Fibroblast of skin of abdomen (primary cell): ENCODE measurements at places on chromosomes 7 and 10.

- no peak for DNase-seq
These were observed 33.0 kb downstream of the STAM start for GRCh38 chr10:17676919-17677318.

DNA sequence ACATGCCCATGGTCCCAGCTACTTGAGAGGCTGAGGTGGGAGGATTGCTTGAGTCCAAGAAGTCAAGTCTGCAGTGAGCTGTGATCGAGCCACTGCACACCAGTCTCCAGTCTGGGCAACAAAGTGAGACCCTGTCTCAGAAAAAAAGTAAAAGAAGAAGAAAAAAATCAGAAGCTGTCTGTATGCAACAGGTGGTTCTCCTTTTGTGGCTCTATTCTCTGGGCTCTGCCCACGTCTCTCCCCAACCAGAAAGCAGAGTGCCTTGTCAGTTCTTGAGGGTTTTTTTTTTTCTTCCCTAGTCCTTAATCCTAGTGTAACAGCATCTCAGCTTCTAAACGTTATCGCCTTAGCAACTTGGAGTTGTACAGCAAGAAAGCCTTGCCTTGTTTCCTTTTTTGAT is 89.5 kb downstream of the PRKCQ start:
- DNase-seq = no peak

DNA sequence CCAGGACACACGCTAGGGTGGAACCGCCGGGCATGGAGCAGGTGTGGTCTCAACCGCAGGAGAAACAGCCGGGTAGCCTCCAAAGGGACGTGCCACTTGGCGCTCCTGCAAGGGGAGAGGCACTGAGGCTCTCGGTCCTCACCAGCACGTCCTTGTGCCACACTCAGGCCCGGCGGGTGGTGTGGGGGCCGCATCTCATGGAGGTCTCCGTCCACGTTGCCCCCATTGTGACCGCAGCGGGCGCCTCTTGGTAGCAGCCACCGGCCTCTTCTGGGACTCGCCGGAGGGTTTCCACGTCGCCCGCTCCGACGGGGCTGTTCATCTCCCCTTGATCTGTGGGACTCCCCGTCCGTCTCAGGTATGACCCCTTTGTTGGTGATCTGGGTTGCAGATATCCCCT is 49.2 kb upstream of the ELFN1 start:
- no peak for DNase-seq

DNA sequence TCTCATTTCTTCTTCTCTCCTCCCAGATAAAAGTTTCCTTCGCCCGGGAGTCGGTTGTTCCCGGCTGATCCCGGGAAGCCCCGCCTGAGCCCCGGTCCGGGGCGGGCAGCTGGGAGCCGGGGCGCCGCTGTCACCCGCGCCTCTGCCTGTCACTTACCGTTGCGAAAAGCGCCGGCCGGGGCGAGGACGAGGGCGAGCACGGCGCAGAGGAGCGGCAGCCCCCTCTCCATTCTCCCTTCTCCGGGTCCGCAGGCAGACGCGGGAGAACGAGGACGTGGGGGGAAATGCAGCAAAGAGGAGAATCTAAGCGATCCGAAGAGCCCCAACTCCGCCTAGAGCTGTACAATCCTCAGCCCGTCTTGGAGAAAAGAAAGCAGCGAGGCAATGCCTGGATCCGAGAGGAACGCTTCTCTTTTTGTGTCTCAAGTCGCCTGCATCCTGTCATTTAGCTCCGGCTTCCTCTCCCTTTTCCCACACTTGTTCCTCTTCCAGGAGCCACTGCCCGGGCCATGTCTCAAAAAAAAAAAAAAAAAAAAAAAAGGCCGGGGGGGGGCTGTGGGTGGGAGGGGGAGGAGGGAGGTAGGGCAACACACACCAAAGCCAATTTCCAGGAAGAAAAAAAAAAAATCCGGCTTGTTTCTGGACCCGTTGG is at the start of gene NRP1:
TSS of gene NRP1 (minus strand) at position 515 of the 652 bp plus-strand sequence. CDS start at position 230, 285 bp downstream.
- DNase-seq = no peak

- no peak for DNase-seq
These were observed 37.4 kb downstream of the GRB10 start for GRCh38 chr7:50745336-50745735.

GRCh38 chr10:74855027-74855426 is 28.6 kb downstream of the KAT6B start:
- no peak for DNase-seq

- no peak for DNase-seq
These were observed 4.6 kb downstream of the CRYGN start for GRCh38 chr7:151435103-151435916.

GRCh38 chr7:134691546-134692343 is 45.1 kb downstream of the BPGM start:
- DNase-seq = peak; percentile 71

- no peak for DNase-seq
These were observed 577.0 kb upstream of the DPP6 start for GRCh38 chr7:153475239-153475638.

DNA sequence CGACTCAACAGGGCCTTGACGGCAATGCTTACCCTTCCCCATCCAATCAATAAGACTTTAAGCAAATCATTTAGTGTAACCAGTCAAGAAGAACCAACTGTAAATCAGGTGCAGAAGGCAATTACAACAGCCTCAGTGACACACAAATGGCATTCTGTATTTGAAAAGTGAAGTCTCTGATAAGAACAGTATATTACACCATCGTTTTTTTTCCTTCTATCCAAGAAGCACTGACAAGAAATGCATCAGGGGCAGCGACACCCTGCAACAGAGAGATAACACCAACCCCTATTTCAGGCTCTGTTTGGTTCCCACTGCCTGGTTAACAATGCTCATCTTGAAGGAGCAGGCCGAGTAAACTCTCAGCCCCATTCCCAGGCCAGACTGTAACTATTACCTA is 204.0 kb upstream of the AOAH start:
- DNase-seq = no peak

- DNase-seq = no peak
These were observed 119.2 kb downstream of the KCNMA1 start for GRCh38 chr10:77518241-77518909.

DNA sequence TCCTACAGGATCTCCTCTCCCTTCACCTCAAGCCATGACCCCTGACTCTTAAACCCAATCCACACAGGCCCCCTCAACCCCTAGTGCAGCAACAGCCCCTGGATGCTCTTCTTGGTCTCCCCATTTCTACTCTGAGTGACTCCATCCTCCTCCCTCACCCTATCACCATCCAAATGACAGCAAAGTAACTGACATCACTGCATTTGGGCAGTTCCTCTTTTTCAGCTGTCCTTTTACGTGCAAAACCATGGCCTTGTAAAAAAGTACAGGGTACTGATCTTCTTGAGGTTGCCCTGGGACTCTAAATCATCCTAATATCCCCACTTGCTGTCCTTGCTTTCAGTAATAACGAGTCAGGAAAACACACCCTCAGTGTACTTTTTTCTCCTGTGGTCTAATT is 454.9 kb downstream of the ADRA2A start:
- DNase-seq = no peak

DNA sequence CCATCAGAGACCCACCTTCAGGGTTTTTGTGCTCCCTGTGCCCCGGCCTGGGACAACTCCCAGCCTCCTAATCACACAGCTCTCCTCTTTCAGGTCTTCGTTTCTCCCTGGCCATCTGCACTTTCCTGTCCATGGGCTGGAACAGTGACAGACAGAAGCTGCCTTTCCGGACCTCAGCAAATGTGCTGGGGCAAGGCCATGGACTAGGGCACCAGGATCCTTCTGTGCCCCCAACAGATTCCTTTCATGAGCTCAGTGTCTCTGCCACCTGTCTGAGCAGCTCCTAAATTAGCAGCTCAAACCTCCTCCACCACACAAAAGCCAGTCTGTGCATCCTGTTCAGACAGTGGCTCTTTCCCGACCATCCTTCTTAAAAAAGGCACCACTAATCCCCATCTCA is 41.9 kb upstream of the FRMD4A start:
- no peak for DNase-seq

DNA sequence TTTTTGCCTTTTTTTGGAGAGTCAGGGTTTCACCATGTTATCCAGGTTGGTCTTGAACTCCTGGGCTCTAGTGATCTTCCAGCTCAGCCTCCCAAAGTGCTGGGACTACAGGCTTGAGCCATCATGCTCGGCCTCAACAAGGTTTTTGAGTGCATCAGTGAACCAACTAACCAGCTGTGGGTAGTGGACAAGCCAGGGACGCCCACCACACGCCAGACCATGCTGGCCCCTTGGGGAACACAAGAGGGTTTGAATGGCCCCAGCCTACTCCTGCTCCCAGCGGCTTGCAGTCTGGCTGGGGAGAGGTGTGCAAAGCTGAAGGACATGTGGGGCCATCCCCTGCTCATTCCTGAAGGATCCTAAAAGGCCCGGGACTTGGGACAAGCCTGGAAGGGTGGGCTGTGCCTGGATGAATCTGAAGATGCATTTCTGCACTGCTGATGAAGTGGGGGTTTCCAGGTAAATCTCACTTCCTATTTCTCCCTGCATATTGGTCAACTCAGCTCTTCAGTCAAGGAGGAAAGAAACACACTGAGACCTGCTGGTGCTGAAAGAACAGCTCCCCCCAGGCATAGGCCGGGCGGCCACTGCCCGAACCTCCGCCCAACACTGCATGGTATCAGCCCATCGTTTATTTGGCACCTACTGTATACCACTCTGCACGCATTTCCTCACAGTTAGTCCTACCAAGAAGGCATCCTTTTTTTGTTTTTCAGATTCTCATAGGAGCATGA is 6.9 kb downstream of the MMD2 start:
- peak; percentile 6 for DNase-seq

DNA sequence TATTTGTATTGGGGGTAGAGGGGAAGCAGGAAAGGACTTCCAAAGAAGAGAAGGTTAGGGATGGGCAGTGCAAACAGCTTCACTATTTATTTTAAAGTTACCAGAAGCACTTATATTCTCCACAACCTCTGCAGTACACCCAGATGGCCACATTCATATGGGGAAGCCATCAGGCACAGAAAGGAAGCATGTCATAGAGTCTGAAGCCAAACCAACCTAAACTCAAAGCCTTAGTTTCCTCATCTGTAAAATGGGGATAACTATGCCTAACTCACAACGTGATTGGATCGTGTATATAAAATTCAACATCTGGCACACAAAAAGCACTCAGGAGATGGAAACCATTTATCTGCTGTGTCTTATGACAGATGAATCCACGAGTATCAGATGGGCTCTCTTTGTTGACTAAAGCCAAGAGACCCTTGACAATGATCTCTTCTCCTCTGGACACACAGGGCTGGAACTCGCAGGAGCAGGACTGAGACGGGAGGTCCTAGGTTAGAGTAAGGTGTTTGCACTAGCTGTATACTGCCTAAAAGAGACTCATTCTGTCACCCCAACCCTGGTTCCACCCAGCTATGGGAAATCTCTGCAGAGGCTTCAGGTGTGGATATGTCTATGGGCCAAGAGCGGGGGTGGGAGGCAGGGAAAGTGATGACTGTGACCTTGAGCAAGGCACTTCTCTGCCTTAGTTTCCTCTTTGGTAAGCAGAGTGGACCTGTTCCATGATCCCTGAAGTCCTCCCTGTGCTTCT is 1.8 kb downstream of the KIAA1549 start:
- peak; percentile 6 for DNase-seq

DNA sequence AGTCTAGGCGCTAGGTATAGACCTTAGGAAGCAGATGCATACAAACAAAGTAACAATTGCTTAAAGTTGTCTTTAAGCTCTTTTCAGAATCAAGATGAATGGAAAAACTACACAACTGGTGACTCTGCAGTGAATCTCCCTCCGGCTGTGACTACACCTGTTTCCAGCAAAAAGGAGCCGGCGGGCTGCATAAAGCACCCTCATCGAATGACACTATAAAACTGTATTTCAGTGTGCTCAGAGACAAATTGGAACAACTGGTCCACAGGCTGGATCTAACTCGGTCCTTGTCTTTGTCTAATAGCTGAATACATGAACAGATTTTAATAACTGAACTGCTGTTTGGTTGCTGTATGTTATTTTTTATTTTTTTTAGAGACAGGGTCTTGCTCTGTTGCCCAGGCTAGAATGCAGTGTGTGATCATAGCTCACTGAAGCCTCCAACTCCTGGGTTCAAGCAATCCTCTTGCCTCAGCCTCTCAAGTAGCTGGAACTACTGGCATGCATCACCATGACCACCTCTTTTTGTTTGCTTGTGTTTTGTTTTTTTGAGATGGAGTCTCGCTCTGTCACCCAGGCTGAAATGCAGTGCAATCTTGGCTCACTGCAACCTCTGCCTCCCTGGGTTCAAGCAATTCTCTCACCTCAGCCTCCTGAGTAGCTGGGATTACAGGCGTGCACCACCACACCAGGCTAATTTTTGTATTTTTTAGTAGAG is 64.2 kb upstream of the SVIL start:
- DNase-seq = no peak

- DNase-seq = peak; percentile 67
These were observed 86.1 kb upstream of the NPY start for GRCh38 chr7:24197852-24198251.

DNA sequence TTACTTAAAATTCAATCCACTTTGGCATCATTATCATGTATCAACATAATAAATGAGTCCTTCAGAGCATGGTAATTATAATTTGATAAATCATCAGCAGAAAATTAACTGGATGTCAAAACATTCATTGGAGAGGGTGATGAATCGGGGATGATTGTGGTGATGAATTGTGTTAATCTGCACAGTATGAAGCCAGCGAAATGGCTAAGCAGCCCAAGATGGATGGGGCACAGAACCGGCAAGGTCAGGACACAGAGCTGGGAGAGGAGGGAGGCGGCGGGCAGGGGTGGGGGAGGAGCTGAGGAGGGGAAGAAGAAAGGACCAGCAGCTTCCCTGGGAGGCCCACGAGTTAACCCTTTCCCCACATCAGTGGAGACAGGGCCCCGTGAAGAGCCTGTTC is 536.1 kb downstream of the LRMDA start:
- DNase-seq = no peak

- DNase-seq = no peak
These were observed 107.4 kb downstream of the FAM204A start for GRCh38 chr10:118234683-118235082.

- DNase-seq = peak; percentile 0
These were observed 174.2 kb upstream of the STEAP4 start for GRCh38 chr7:88480896-88481295.

- no peak for DNase-seq
These were observed 41.8 kb downstream of the TMEM168 start for GRCh38 chr7:112748381-112748780.

DNA sequence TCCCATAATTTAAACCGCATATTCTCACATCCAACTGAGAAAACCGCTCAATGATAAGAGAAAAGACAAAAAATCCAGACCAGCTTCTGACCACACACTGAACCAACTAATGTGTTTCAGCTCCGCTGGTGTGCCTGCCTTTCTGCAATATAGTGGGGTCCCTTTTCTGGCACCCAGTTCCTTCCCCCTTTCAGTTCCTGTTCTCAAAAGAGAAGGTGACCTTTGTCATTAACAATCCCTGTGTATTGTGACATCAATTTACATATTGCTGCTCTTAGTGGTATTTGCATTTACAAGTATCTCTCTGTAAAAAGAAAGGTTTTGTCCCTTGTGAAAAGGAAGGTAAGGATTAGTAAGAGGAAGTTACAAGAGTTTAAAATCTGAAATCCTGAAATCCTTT is 1.4 kb downstream of the PPP1R17 start:
- no peak for DNase-seq

DNA sequence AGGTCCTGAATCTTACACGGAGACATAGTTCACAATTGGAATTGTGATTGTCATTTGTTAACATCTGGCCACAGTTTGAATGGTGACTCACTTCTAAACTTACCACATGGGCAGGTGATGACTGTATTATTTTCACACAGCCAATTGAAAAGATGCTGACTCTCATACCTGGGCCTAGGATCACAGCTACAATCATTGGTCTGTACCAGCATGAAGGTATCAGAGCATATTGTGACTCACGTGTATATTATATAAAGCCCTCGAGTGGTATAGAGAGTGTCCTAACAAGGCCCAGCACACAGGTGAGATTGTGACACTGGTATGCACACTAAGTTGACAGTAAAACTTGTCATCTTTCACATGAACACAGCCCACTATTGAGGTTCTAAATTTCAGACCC is 9.4 kb upstream of the ZNF107 start:
- DNase-seq = no peak
